ENCODE measurements at places on chromosomes 1 and 21.

DNA sequence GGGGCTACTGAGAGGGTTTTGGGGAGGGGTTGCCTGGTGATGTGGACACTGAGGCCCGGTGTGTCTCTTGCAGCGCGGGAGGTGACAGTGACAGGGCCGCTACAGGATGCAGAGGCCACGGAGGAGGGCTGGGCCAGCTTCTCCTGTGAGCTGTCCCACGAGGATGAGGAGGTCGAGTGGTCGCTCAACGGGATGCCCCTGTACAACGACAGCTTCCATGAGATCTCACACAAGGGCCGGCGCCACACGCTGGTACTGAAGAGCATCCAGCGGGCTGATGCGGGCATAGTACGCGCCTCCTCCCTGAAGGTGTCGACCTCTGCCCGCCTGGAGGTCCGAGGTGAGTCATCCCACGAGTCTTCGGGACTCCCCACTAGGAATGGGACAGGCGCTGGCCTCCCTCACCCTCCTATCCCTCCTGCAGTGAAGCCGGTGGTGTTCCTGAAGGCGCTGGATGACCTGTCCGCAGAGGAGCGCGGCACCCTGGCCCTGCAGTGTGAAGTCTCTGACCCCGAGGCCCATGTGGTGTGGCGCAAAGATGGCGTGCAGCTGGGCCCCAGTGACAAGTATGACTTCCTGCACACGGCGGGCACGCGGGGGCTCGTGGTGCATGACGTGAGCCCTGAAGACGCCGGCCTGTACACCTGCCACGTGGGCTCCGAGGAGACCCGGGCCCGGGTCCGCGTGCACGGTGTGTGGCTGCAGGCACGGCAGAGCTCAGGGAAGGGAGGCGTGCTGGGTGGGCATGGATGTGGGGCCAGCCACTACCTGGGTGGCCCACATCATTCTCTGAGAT lies 72.5 kb downstream of the OBSCN start:
- DNase-seq: no peak

DNA sequence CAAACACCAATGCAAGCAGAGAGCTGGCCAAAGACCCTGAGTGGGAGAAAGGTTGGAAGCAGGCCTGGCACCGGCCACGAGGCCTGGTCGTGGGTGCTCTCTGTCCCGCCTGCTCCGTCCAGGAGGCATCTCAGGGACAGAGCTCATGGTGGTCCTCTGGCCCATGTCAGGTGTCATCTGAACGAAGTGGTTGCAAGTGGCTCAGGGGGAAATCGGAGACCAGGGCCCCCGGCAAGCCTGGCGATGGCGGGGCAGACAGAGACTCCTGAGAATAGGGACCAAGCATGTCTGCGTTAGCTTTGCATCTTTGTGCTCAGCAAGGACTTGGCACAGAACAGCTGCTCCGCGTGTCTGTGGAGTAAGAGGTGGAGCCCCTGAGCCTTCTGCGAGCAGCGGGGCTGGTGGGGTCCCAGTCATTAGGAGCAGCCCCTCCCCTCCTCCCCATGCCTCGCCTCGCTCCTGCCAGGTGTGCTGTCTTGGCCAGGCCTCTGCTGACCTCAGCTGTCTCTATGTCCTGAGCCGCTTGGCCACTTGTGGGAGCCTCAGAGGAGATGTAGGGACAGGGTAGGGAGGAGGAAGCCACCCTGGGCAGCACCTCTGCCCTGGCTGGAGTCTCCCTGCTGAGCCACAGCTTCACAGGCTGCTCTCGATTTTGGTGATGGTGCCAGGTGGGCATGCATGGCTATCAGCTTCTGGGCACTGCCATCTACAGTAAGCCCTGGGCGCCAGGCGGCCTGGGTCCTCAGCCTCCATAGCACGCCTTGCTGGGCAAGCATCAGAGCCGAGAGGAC lies 362.9 kb upstream of the VAMP3 start:
- no peak for DNase-seq

GRCh38 chr1:234584420-234584805 lies 25.6 kb downstream of the IRF2BP2 start:
- no peak for DNase-seq

DNA sequence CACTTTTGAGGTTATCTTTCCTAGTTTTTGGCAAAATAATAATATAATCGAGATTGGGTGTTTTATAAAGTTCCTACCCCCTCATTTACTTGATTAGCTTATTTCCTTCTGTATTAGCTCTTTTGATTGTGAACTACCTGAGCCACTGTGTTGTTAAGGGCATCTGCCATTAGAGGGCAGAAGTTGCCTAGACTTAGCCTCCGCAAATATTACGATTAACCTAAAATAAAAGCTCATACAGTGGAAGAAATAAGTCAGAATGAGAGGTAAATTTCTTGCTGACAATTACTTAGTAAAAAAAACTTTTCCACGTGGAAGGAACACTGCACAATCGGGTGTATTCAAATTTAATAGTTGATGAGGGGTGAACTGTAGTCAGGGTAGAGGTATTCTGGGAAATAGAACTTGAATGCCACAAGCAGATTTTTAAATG lies 2.3 kb downstream of the H3-3A start:
- peak; percentile 79 for DNase-seq

GRCh38 chr1:25684216-25684965 lies 67.8 kb downstream of the MAN1C1 start:
- no peak for DNase-seq

GRCh38 chr1:245225322-245226202 lies 70.8 kb downstream of the KIF26B start:
- DNase-seq: no peak

- DNase-seq: no peak
These were observed 126.6 kb downstream of the ACTL8 start for GRCh38 chr1:17881761-17882160.

- DNase-seq: peak; percentile 54
These were observed 3.4 kb downstream of the KDM4A start for GRCh38 chr1:43653339-43653738.

GRCh38 chr1:206708058-206708457 lies 23.4 kb downstream of the MAPKAPK2 start:
- no peak for DNase-seq

DNA sequence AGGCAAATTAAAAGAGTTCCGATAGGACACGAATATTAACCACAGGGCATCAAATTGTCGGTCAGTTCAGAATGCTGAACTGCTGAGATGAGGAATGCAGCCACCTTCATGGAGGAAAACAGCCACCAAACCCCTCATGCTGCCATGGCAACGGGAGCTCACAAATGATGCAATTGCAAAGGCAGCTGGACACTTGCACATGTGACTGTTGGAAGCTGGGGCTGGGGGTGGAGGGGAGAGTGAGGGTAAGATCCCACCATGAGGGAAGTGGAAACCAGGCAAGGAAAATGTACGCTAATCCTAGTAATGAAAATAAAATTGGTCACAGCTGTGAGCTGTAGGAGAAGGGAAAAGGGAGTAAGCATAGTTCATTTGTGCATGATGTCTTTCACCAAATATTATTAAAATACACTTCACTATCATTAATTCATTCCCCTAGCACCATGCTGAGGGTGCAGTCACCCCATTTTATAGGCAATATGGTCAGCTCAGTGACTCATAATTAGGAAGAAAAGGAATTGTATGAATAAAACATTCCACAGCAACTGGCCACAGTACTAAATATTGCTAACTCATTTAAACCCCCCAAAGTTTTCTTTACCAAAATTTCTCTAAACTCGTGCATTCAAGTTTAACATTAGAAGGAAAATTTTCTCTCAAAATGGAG lies 15.3 kb downstream of the BECN2 start:
- no peak for DNase-seq

GRCh38 chr21:23955135-23955843 lies 1652.0 kb downstream of the MRPL39 start:
- DNase-seq: no peak

DNA sequence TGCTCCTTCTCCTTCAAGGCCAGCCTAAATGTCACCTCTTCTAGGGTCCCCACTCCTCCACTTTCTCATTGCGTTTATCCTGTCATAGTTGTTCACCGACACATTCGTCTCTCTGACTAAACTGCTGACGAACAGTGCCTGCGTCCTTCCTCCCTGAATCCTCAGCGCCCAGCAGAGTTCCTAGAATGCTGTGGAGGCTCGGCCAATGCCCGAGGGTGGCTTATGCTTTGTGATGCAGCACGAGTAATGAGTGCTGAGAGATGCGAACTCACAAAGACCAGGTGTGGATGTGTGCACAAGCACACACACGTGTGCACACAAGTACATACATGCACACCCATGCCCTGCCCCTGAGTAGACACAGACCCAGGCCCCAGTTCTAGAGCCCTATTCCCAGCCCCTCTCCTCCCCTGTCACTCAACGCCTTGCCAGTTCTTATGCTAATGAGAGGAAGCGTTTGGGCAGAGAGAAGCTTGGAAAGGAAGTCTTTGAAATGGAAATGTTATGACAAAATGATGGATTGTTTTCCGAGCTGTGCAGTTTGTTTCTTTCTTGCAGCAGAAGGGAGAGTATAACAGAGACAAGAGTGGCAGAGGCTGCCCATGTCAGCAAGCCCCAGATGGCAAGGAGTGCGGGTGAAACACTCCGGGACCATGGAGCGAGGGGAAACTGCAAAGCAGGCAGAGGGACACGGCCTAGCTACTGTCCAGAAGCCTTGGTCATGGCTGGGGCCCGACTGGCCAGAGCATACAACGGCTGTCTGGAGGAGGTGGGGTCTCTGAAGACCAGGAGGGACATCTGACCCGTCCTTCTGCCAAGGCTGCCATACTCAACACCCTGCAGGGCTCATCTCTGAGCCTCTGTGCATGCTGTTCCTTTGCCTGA lies 24.2 kb downstream of the KCNA10 start:
- DNase-seq: no peak

- DNase-seq: no peak
These were observed 377.1 kb downstream of the NPHP4 start for GRCh38 chr1:5615076-5615475.

DNA sequence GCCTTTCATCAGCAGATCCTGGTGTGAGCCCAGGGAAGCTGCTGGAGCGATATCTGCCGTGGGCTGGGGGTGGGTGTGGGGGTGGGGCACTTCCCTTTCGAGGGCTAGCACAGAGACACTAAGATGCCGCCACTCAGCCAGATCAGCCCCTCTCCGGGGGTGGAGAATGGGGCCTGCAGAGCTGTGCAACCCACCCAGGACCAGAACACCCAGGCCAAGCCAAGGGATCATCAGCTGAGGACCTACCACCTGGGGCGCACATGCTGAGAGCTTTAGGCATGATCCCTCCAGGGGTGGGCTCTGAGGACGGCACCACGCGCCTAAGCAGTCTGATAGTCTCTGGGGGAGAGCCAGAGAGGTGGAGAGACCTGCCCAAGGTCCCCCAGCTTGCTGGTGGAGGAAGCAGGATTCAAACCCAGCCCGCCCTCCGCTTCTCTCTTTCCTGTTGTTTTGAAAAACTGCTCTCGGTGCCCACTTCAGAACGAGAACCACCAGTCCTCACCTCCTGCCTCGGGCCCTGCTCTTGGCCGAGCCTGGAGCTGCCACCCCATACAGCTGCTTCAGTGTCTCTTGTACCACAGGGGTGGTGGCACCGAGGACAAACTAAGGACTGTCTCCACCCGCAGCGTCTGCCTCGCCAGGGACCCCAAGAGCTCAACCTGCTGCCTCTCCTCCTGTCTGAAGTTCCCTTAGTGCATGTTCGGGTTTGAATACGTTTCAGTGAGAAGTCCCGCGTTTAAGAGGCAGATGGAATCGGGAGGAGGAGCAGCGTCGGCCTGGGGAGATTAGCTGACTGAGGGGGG lies 39.7 kb upstream of the RUNX3 start:
- no peak for DNase-seq

DNA sequence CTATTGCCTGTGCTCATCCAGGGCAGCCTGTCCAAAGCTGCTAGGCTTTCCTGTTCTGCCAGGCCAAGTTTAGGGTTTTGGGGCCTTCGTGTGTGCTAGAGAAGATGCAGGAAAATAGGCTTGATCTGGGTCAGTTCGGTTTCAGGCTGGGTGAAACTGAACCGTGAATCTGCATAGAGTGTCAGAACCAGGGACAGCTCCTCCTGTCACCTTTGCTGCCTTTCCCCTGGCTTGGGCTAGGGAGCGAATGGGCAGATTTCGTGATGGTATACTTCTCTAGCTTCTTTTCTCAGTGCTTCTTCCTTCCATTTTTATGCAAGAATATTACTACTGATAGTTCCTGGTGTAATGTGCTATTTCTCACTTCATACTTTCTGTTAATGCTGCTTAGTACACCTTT lies 6.0 kb upstream of the AGO1 start:
- DNase-seq: no peak

GRCh38 chr1:22971611-22972405 lies 858 bp downstream of the LACTBL1 start:
- DNase-seq: no peak

DNA sequence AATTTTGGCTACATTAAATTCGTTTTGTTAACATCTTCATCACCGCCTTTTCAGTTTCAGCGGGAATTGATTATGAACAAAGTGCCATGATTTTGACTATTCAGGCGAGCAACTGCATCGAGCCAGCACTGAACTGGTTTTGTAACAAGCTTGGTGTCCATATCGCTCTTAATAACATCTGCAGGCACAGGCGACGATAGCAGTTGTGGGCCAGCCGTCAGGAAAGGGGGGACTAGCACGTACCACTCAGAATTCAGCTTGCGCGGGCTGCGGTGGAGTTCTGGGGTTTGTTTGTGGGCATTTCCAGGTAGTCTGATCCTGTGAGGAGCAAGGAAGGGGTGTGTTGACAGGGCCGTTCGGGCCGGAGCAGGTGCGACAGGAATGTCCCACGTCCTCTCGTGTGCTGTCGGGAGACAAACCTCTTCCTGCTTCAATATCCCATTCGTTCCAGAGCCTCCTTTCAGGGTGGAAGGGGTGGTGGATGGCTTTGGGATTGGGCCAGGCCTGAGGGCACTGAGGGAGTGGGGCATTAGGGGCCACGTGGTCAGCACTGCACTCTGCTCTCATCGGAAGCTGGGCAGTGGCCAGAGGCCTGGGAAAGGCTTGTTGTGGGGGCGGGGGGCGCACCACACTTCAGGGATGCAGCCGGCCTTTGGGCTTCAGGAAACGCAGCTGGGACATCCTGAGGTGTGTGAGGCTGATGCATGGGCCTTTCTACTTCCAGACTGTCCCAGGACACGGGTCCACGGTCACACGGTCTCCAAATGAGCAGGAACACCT lies 39.1 kb downstream of the SKI start:
- DNase-seq: no peak

- DNase-seq: no peak
These were observed 82.3 kb downstream of the TBX19 start for GRCh38 chr1:168362991-168363390.

DNA sequence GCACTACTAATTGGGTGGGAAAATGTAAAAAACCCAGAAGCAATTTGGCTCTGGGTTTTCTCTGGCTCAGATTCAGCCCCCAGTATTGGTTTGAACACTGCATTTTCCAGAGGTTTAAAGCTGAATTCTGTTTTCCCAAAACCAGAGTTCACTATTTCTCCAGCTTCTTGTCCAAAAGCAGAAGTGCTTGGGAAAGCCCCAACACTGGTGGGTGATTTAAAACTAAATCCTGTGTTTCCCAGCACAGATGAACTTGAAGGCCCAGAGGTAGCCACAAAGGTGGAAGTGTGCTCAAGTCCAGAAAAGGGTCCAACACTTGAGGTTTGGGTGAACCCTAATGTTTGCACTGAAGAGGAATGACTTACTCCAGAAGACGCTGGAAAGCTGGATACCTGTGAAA lies 678 bp downstream of the MCM3AP start:
- DNase-seq: no peak

- DNase-seq: no peak
These were observed 95.3 kb upstream of the KCNE2 start for GRCh38 chr21:34268493-34268892.
